ENCODE measurements at places on chromosomes 7 and 10.

- DNase-seq, result no peak
These were observed 130.5 kb downstream of the CDK14 start for GRCh38 chr7:90726623-90727022.

DNA sequence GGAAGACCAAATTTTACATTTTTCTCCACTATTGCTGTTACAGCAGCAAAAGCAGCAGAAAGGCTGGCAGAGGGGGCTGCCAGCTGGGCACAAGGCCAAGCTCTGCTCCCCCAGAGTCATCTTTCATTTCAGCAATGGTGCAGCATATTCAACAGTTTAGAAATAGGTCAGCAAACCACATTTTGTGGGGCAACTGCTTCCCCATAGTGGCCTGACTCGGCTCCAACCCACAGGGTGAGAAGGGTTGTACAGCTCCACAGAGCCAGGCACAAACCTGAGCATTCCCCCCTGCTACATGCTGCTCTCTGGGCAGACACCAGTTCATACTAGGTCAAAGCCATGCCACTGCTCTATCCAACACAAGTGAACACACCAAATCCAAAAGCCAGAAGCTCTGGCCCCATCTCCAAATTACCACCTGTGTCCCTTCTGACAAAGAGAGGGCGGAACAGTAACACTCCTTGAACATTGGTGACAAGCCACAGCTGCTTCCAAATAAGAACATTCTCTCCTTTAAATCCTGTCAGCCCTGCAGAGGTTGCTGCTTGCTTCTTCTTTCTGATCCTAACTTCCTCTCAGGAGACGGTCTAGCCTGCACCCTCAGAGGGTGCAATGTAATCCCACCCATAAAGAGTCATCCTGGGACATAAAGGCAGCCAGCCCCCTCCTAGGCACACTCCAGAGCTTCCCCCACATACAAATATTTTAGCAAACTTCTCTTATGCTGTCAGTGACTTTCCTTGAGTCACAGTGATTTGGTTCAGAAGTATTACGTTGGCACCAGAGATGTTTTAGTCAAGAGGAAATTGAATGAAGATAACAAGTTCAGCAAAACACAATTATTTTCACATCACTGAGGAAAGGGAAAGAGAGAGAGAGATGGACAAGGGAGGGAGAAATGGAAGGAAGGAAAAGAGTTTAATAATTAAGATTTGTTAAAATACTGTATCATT is 39.0 kb upstream of the SLIT1 start:
- no peak for DNase-seq

DNA sequence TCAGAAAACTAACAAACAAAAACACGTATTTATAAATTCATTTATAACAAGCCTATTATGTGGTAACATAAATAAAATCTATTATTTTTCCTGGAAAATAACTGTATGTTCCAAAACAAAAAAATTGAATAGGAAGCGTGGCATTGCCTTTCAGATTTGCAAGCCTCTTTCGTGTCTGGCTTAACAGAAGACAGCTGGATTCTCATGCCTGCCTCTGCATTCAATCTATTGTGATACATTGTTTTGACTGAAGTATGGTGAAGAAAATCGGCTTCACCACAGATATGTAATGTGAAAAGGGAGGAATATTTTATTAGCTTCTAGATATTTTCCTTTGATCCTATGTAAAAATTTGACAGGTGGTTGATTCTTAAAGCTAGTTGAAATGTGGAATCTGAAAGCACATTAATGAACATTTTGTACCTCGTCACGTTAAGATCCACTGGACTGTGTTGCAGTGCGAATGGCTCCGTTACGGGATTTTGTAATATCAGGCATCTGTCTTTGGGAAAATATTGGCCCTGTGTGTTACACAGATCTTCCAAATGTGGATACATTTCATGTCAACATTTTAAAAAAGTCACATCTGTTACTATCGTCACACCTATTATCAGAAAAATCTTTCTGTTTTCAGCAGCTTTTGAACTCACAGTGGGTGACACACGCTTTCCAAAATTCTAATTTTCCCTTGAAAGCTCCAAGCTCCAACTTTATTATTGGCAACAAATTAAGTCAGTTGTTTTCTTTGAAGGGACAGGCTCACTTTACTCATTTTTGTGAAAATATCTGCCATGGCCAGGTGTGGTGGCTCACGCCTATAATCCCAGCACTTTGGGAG is 26.2 kb downstream of the PALD1 start:
- DNase-seq, result no peak

DNA sequence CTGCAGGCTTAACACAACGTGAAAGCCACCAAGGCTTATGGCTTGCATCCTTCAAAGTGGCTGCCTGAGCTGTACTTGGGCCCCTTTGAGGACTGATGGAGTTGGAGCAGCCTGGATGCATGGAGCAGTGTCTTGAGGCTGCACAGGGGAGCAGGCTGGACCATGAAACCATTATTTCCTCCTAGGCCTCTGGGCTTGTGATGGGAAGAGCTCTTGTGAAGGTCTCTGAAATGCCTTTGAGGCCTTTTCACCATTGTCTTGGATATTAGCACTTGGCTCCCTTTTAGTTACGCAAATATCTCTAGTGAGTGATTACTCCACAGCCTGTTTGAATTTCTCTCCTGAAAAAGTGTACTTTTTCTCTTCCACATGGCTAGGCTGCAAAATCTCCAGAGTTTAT is 201.2 kb upstream of the NPY start:
- DNase-seq, result no peak

DNA sequence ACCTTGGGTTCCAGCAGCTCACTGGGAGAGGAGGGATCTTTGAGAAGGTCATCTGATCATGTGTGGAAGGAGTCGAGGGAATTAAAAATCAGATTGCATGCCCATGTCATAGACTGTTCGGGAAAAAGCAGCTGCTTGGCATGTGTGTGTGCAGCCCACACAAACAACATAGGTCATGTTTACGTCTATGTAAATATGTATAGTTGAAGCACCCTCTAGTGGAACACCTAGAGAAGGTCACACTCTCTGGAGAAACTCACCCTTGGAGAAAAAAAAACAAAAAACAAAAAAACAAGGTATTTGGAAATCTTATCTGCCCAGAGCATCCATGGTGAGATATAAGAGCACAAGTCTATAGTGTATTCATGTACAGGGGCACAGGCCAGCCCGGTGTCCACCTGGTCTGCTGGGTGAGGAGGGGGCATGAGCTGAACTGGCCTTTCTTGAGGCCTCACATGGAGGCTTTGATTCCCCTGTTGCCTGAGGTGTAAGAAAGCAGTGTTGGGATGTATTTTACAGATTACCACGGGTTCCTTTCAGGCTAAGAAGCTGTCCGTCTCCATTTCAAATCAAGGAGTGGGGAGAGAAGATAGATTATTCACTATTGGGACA is 98.0 kb downstream of the NPY start:
- DNase-seq, result peak; percentile 25

Data from EL (cell line).